Mesenchymal stem cell (in vitro differentiated cells and primary cell): ENCODE measurements at places on chromosomes 2 and 18.

GRCh38 chr2:64987956-64988419 is 1.2 kb upstream of the SLC1A4 start:
- no peak for DNase-seq

- no peak for DNase-seq
Observed at GRCh38 chr18:22109535-22109934, 59.9 kb upstream of the GATA6 start.

GRCh38 chr2:171348056-171348455 is 85.7 kb downstream of the METTL8 start:
- DNase-seq, result peak; percentile 18

DNA sequence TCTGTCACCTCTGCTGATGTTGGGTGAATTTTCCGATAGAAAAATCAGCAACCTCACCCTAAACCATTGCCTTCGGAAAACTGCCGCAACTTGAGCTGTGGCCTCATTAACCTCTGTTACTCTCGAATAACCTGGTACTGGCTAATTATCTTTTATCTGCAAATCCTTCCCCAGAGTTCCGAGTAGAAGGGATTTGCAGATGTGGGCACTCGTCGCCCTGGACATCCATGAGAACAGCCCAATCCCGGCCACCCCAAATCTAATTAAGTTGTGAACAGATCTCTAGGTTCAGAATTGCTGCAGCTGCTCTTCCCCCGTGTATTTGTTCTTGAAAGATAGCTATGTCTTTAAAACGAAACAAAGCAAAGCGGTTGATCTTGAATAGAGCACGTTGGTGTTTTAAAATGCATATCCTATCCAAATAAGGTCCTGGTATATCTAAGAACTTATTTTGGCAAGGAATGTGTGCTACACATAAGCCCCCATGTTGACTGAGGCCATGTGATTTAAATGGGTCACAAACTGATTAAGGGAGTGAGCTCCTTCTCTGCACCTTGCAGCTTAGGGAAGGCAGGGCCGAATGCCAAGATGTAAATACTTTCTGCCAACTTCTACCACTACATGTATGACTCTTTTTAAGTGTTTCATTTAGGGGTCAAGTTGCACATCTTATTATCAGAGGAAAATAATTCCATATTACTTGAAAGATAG is 88.2 kb downstream of the MTCL1 start:
- DNase-seq, result no peak

DNA sequence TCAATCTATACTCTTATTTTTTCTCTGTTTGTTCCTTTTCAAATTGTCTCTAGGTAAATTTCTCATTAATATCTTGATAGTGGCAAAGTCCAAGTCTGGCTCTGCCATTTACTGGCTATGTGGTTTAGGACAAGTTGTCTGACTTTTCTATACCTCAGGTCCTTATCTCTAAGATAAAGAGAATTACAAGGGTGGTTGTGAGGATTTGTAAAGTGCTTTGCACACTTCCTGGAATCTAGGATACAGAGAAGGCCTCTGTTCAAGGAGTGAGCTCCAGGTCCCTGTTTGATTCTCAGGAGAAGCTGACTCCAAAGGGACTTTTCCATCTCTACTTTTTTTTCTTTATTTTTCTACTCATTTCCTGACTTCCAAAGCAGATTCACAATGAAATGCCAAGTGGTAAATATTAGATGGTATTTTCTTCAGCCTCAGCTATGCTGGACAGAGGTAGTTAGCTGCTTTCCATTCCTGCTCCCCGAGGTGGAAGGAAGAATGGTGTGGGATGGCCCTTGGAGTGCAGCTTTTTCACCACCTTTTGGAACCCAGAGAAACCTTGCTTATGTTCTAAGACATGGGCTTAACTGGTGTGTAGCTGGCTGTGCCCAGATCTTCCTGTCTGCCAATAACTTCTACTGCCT is 90.5 kb downstream of the GALNT1 start:
- no peak for DNase-seq

DNA sequence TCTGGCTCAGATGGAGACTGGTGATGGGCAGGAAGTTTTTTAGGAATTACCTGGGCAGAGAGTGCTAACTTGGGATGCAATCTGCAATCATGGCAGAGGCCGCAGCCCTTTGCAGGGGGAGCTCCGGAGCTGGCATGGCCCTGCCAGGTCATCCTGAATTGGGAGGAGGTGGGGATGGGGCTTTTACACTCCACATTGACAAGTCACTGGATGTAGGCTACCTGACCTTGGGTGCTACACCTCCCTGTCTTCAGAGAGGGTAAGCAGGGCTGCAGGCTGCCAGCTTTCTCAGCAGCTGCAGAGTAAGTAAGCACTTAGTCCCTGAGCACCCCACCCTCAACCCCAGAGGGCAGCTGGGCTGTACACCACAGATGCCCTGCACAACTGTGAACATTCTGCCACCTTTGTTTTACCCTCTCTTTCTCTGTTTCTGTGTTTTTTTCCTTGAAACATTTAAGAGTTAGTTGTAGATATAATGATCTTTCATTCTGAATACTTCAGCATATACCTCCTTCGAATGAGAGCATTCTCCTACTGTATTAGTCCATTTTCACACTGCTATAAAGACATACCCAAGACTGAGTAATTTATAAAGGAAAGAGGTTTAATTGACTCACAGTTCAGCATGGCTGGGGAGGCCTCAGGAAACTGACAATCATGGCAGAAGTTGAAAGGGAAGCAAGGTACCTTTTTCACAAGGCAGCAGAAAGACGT is 6.8 kb upstream of the HS1BP3 start:
- DNase-seq, result no peak

- DNase-seq, result no peak
Observed at GRCh38 chr18:55753643-55754263, 165.8 kb upstream of the TCF4 start.

- DNase-seq, result peak; percentile 79
Observed at GRCh38 chr2:54545702-54546450, 89.7 kb downstream of the SPTBN1 start.

DNA sequence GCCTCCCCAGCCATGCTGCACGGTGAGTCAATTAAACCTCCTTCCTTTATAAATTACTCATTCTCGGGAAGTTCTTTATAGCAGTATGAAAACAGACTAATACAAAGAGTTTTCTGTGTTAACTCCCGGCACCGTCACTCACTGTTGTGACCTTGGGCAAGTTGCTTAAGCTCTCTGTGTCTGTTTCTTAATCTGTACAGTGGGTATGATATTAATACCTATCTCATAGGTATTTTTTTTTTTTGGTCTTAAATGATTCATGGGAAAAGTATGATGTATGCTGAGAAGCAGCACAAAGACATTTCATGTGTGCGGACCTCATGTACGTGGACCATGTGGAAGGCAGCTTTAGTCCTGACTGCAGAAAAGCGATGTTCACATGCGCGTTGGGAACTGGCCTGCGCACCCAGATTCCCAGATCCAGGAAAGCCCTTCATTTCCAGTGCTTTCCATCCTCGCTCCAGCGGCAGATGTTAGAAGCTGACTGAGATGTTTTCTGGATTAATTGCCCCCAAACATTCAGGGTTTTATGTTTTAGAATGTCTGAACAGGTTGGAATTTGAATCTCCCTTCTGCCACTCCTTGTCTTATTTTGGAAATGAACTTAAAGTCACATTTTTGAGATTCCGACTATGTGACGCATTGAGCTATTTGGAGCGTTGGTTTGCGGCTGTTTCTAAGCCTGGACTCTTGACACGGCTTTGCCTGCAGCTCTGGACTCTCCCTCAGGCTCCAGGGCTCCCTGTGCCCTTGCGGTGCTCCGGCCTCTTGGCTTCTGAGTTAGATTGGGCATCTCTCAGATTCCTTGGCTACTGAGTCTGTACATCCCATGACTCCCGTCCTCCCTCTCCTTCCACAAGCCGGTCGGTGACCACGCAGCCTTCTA is 61.4 kb downstream of the SLC4A3 start:
- DNase-seq, result peak; percentile 80

DNA sequence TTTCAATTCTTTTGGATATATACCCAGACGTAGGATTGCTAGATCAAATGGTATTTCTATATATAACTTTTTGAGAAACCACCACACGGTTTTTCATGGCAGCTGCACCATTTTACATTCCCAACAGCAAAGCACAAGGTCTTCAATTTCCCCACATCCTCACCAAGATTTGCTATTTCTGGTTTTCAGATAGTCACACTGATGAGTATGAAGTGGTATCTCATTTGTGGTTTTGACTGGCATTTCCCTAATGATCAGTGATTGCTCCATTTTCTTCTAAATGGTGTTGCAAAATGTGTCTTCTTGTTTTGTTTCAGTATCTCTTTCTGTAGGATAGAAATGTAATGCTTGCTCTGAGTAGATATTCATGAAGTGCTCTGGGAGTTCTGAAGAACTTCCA is 52.0 kb downstream of the ANKRD44 start:
- peak; percentile 87 for DNase-seq

- DNase-seq, result peak; percentile 65
Observed at GRCh38 chr2:121080013-121080772, 204.8 kb downstream of the TFCP2L1 start.

GRCh38 chr2:111072220-111072871 is 48.4 kb upstream of the BCL2L11 start:
- DNase-seq, result peak; percentile 72

DNA sequence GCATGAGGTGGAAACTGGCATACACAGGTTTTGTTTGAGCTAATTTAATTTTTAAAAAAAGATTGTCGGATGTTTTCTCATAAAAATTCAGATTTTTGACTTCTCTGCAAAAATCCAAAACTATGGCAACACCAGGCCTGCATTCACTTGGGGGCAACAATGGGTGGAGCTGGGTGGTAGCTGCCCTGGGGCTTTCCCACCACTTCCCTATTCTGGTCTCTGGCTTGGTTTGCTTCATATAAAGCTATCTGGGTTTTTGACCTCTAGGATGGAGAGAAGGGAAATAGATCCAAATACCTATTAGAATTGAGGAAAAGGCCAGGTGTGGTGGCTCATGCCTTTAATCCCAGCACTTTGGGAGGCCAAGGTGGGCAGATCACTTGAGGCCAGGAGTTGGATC is 5.5 kb upstream of the CYP27A1 start:
- no peak for DNase-seq

DNA sequence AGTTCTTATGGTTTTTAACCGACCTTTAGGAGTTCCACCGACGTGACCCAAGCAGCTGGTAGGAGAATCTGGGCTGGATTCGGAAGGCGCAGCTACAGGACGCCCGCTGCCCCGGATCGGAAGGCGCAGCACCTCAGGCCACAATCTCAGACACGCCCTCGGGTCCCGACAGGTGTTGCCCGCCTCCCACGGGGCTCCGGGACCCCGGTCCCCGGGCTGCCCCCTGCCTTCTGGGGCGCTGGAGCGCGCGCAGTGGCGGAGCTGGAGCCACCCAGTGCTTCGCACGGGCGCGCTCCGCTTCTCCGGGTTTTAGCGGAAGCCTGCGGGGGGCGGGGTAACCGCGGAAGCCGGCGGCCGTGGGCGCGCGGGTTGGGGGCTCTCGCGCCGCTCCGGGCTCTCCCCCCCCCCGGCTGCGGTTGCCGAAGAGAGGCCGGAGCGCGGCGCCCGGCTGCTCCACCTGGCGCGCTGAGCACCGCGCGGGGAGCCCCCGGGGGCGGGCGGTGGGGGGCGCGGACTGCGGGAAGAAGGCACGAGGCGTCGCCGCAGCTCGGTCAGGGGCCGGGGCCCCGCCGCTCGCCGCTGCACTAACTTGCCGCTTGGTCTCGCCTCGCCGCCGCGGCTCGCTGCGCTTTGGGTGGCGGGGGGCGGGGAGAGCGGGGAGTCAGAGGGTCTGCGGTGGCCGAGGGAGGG is 718.8 kb downstream of the DPP10 start:
- peak; percentile 17 for DNase-seq

DNA sequence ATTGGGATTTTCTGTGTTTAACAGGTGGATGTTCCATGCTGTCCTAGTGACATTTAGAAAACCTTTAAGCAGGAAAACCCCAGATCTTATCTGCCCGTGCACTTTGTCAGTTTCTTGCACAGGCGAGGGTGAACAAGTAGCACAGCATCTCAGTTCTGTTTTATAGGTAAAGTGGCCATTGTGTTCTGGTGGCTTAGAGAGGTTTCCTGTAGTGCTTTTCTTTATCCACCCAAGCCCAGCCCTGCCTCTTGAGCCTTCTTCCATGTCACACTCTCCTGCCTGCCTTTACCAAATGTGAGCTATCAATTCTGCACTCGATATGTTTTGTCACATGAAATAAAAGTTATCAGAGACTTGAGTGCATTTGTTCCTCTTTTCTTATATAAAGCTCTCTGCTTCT is 135.3 kb upstream of the NOSTRIN start:
- DNase-seq, result no peak

DNA sequence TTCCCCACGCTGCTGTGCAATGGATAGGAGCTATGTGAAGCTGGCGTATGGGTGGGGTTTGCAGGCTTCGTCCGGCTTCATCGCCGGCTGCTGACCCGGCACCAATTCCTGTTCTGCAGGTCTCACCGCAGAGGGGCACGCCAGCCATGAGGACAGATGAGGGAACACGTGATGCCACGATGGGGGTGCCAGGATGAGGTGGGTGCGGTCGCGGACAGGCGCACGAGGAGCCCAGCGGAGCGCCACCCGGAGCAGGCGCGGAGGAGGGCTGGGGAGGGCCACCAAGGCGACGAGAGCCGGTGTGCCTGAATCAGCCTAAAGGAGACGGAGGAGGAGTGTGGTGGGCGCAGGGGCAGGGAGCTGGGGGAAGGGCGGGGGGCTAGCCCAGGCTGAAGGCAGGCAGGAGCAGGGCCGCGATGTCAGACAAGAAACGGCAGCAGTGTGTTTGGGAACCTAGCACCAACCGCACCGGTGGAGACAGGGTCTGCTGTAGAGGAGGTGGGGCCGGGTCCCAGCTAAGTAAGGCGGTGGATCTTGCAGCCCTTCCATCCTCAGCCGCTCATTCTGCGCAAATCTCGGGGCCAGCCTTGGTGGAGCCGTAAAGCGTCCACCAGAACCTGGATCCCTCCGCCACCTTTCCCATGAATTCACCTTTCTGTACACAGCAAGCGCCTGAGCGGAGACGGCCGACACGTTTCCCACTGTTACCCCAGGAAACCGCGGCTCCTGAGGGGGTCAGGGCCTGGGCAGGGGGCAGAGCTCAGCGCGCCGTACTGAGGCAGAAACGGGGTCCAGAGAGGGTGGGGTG is 17.0 kb upstream of the CD8A start:
- DNase-seq, result peak; percentile 15

GRCh38 chr2:176297067-176297466 is 27.8 kb downstream of the MTX2 start:
- DNase-seq, result peak; percentile 8
